ENCODE measurements at places on chromosomes 16 and 17. TPM values are rescaled to one million over a fixed set of nuclear protein-coding genes. Genes with fewer than 3 reads are reported as not detected.

The KRT33A gene
- not detected for total RNA-seq

The LCAT gene
- 11.0 TPM for total RNA-seq

The STH gene
- total RNA-seq: not detected

The TMEM98 gene
- 44.3 TPM for total RNA-seq

The CD7 gene
- total RNA-seq: 0.22 TPM

The ZP2 gene
- not detected for total RNA-seq

The TNFRSF12A gene
- total RNA-seq: 495 TPM

The HS3ST3A1 gene
- 0.69 TPM for total RNA-seq

The CA7 gene
- not detected for total RNA-seq

The SLC43A2 gene
- total RNA-seq: 6.5 TPM

The KRTAP4-3 gene
- total RNA-seq: not detected

The RSAD1 gene
- 31.6 TPM for total RNA-seq

The KCNJ16 gene
- total RNA-seq: 0.25 TPM

The AOC3 gene
- total RNA-seq: 0.86 TPM

The RHOT2 gene
- 88.2 TPM for total RNA-seq

The SPATA22 gene
- total RNA-seq: not detected

The SLC13A2 gene
- 0.12 TPM for total RNA-seq

The ETV4 gene
- total RNA-seq: 67.7 TPM

The RNF43 gene
- 0.34 TPM for total RNA-seq

The SCIMP gene
- not detected for total RNA-seq

The CRISPLD2 gene
- total RNA-seq: 4.3 TPM

The LRRC75A gene
- 1.2 TPM for total RNA-seq

The SSTR5 gene
- total RNA-seq: 0.30 TPM

The CHAD gene
- total RNA-seq: not detected

The MILR1 gene
- total RNA-seq: 1.6 TPM

The ARL5C gene
- total RNA-seq: not detected

The ST6GALNAC2 gene
- 0.51 TPM for total RNA-seq

The FGF11 gene
- 1.2 TPM for total RNA-seq

The PHOSPHO1 gene
- 1.1 TPM for total RNA-seq

The KSR1 gene
- 17.6 TPM for total RNA-seq

The TMEM92 gene
- 14.9 TPM for total RNA-seq

The TMEM114 gene
- not detected for total RNA-seq

The ADCY9 gene
- total RNA-seq: 7.3 TPM

The GNGT2 gene
- total RNA-seq: 0.72 TPM

The ITPRIPL2 gene
- total RNA-seq: 19.1 TPM

The MAP2K6 gene
- 7.4 TPM for total RNA-seq

The OR1F1 gene
- 0.29 TPM for total RNA-seq

The C16orf82 gene
- not detected for total RNA-seq

The BEAN1 gene
- total RNA-seq: 5.6 TPM

The KRT37 gene
- not detected for total RNA-seq

The C16orf95 gene
- 5.2 TPM for total RNA-seq

The TBC1D3K gene
- not detected for total RNA-seq

The SHISA6 gene
- total RNA-seq: not detected

The DNAH9 gene
- total RNA-seq: 0.13 TPM

The ABCC12 gene
- 0.05 TPM for total RNA-seq

The MFAP4 gene
- not detected for total RNA-seq

All from A549 treated with dexamethasone at 1 μM for 4 hours (cell line).